ENCODE measurements at places on chromosomes 2 and 18.

DNA sequence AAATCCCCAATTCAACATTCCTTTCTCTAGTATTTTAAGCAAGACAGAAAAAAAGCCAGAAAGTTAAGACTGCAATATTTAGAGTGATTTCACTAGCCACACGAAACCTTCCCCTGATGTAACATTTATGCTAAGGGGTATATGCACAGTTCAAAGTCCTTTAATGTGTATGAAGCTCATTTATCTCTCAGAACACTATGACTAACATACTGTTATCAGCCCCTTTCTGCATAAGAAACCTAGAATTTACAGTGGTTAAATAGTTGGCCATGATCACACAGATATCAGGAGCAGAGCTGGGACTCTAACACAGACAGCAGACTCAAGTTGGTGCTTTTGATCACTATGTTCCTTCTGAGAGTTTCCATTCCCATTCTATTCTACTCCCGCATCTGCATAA is 185.5 kb downstream of the CDH2 start:
- no peak for DNase-seq

GRCh38 chr2:58911877-58912276 is 670.8 kb upstream of the FANCL start:
- no peak for DNase-seq

DNA sequence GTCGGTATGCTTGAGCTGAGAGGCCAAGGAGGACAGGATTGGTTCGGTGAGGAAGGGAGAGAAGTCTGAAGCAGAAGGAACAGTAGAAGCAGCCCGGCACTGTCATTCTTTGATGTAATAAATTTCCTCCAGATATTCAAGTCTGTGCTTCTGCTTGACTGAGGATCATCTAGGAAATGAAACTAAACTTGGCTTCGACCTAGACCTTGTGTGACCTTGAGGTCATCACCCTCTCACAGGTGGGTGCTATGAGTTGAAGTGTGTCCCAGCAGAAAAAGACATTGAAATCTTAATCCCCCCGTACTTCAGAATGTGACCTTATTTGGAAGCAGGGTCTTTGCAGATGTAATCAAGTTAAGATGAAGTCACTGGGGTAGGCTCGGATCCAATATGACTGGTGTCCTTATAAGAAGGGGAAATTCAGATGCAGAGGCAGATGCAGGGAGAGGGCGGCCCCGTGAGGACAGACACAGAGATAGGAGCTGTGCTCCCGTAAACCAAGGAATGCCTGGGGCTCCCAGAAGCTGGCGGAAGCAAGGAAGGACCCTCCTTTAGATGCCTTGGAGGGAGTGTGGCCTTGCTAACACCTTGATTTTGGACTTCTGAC is 49.0 kb downstream of the PRKCE start:
- DNase-seq: no peak

DNA sequence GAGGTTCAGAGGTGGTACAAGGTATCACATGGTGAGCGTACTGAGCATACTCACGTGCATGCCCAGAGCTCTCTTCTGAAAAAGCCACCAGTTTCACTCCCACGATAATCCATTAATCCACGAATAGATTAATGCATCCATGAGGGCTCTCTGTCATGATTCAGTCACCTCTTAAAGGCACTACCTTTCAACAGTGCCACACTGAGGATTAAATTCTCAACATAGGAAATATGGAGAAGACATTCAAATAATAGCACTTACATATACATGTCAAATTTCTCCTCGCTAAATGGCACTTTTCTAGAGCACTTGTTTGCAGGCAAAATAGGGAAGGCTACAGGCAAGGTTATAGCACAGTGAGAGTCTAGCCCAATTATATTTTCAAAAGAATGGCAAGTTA is 825.9 kb downstream of the TRIB2 start:
- DNase-seq: no peak

DNA sequence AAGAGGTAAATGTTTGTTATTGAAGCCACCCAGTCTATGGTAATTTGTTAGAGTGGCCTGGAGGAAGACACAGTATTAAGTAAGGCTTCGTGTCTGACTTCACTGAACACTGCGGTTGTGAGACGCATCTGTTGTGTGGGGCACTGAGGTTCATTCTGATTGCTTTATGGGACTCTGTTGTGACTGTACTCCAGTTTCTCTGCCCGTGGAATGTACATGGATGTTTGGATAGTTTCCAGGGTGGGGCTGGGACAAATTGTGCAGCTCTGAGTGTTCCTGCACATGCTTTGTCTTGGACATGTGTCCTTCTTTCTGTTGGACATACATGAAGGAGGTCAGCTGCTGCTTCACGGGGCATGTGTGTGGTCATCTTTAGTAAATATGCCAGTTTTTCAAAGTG is 58.6 kb downstream of the ODC1 start:
- DNase-seq: no peak

GRCh38 chr2:137675584-137676327 is 288.5 kb upstream of the HNMT start:
- no peak for DNase-seq

- DNase-seq: no peak
Observed at GRCh38 chr2:25072606-25073005, 30.7 kb downstream of the EFR3B start.

DNA sequence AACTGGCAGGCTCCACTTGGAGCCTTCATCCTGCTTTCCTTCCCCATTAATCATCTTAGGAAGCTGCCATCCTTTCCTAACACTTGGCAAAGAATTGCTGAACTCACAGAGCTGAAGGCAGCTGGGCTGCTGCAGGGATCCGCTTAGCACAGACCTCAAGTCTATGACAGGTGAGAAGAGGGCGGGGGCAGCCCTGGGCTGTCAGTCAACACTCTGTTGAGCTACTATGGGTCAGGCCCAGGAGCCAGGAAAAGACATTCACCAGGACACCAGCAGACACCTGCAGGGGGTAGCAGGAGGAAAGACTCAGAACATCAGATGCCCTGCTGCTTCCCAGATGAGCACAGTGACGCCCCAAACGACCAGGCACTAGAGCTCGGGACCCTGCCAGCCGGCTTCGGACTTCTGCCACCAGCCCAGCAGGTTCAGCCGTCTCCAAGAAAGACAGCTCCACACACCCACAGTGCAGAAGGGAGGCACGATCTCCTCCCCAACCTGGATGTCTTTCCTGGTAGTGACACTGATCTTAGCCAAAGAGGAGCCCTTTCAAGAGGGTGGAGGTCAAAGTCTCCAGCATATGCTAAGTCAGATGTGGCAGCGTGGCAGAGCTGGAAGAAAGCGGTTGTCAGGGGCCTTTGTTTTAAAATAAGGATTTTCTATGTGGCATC is 55.2 kb downstream of the SNORC start:
- DNase-seq: no peak

GRCh38 chr2:28587526-28588291 is 91.8 kb downstream of the PLB1 start:
- DNase-seq: no peak

DNA sequence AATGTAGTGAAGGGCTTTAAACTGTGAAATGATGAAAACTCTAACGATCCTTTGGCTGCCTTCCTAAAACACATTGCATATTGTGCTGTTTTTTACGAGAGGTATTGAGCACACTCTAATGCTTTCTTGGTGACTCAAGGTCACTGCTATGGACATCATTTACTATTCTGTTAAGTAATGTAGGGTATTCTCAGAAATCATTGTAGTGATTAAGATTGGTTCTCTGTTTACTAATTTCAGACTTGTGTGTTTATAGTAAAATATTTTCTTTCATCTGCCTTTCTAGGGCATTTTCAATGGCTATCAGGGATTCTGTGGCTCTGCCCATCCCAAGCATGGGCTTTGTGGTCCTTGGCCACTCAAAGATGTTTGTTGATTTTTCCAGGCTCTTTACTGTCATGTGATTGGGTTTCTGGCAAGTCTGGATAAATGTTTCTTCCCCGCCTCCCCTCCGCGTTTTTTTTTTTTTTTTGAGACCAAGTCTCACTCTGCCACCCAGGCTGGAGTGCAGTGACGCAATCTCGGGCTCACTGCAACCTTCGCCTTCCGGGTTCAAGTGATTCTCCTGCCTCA is 29.3 kb downstream of the UBE2F start:
- DNase-seq: no peak

- no peak for DNase-seq
Observed at GRCh38 chr2:43708891-43709290, 32.7 kb upstream of the C1GALT1C1L start.

GRCh38 chr18:48913775-48914174 is 37.0 kb downstream of the SMAD7 start:
- no peak for DNase-seq

DNA sequence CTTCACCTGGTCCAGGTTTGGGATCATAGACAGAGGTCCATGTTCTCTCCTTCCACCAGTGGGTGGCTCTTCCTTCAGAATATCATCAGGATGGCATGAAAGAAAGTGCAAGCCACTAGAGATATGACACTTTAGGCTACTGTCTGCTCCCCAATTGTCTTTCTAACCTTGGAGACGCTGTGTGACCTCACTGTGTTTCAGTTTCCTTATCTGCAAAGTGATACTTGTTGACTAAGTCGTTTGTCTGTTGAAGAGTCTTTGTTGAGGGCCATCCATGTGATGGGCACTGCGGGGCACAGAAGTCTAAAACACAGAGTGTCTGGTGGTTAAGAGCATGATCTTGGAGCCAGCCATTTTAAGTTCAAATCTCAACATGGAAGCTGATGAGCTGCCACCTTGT is 259.9 kb upstream of the THSD7B start:
- no peak for DNase-seq

- DNase-seq: no peak
Observed at GRCh38 chr2:2901384-2902345, 476.0 kb downstream of the EIPR1 start.

GRCh38 chr2:238974501-238975166 is 126.7 kb downstream of the TWIST2 start:
- no peak for DNase-seq

DNA sequence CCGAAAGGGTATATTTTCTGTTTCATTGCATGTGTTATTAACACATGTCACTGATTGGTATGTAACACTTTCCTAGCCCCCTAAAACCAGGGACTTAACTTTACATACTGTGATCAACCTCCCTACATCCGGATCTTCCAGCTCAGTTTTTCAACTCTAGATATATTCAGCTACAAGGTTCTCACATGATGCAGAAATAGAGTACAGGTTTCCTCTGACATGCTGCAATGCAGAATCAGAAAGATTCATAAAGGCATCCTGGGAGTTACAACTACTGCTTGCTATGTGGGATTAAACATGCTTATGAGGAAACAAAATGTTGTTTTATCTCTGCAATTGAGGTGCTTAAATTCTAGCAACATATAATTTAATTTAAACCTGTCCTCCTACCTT is 14.0 kb downstream of the FBXO11 start:
- DNase-seq: no peak

Measured in T-helper 17 cell (primary cell).